WERI-Rb-1 (cell line): ENCODE measurements at places on chromosomes 12 and 14.

DNA sequence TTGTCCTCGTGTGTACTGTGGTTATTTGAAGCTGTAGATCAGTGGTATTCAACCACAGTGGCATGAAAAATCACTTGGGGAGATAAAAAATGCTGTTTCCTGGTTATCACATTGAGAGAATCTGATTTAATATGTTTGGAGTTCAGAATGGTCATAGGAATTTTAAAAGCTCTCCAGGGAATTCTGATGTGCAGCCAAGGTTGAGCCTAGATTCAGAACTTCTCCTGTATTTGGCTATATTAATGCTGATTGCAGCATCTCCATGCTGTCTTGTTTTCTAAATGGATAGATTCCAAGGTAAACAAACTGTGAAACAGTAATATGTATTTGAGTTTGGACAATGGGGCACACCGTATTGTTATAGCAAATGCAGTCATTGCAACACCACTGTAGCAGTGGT, 982.2 kb upstream of the FBXO33 start:
- DNase-seq, result no peak

- no peak for DNase-seq
These were observed 137.2 kb upstream of the GSC start for GRCh38 chr14:94906991-94907587.

GRCh38 chr12:93974252-93974651, 174.1 kb upstream of the PLXNC1 start:
- DNase-seq, result no peak

DNA sequence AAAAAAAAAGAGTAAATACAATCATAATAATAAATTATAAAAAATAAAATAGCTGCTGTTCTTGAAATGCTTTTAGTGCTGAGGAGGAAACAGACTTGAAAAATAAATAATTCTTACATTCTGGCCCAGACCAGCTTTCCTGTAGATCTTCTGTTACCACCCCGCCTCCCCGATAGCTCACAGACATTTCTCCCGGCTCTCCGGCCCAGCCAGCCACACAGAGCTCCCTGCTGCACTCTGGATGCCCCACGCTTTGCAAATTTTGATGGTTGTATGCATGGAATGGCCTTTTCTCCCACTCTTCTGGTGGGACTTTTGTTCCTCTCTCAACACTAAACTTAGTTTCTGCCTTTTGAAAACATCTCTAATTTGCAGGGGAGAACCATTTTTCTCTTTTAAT, 249.3 kb downstream of the ATP23 start:
- no peak for DNase-seq

GRCh38 chr12:29396774-29397173, 15.8 kb upstream of the ERGIC2 start:
- DNase-seq, result no peak
